ENCODE measurements at places on chromosomes 12 and 14. TPM values are rescaled to one million over a fixed set of nuclear protein-coding genes. Genes with fewer than 3 reads are reported as not detected.

DNA sequence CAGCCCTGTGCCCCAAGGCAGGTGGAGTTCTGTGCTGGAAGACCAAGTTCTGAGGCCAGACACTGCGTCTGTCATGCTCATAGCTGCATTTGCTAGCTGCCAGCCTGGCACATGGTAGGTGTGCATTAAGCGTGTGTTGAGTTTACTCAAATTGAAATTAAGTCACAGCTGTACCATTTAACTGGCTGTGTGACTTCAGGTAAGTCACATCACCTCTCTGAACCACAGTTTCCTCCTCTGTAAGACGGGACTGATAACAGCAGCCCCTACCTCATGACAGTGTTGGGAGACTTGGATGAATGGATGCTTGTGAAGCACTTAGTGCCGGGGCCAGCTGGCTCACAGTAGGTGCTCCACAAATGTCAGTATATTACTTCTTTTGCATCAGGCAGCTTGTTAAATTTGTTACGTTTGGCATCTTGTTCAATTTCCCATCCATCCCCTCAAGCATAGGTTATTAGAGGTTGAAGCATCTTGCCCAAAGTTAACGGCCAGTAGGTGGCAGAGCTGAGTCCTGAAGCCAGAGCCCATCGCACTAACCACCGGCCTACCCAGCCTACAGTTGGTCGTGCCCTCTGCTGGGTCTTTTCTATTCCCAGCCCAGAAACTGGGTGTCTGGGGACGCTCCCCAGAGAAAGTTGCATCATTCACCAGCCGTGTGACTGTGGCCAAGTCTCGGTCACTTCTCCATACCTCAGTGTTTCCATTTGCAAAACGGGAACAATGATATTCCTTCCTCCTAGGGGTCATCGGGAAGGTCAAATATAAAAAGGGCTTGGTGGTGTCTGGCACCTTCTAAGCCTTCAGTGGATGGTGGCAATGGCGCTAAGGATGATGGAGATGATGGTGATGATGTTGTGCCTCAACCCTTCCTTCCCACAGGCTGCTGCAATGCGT is 4.5 kb downstream of the DAO start:
- no peak for DNase-seq

DNA sequence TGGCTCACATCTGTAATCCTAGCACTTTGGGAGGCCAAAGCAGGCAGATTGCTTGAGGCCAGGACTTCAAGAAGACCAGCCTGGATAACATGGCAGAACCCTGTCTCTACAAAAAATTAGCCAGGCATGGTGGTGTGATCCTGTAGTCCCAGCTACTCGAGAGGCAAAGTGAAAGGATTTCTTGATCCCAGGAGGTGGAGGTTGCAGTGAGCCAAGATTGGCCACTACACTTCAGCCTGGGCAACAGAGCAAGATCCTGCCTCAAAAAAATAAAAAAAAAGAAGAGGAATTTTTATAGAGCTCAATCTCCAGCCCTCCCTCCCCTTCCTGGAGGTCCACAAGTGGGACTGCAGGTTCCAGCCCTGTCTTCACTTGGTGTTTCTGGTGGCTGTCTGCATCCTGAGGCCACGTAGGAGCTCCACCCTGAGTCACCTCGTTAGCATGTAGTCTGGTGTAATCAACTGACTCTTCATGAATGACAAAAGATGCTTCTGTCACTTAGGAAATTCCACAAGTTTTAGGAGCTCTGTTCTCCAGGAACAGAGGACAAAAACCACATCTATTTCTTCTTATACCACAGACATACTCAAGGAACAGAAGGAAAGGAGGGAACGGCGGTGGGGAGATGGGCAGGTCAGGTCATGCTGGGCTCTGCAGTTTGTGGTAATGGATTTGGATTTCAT is 16.2 kb downstream of the CCDC62 start:
- no peak for DNase-seq

DNA sequence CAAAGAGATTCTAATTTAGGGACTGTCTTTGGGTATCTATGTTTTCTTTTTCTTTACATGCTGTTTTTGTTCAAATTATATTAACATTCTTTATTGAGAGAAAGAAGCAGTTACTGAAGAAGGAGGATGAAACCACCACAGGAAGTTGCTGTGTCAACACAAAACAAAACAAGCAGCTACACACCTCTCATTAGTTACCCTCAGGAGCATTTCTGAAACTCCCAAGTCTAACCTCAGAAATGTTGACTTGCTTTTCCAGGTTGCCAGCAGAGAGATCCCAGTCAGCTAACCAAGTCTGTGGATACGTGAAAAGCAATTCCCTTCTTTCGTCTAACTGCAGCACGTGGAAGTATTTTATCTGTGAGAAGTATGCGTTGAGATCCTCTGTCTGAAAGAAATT is 33.5 kb downstream of the CLEC1A start:
- no peak for DNase-seq

DNA sequence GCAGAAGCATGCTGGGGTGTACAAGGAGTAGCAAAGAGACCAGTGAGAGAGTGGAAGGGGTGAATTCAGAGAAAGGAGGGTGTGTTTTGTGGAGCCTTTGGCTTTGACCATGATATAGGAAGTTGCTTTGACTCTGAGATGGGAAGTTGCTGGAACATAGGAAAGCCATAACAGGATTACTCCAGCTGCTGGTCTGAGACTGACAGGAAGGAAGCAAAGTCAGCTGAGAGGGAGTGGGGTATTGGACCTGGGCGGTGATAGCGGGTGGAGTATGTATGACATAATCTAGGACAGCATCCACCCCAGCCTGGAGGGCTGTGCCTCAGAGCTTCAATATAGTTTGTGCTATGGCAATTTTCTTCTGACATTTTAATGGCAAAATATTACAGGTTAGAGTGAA is 324.4 kb downstream of the PDZRN4 start:
- no peak for DNase-seq

DNA sequence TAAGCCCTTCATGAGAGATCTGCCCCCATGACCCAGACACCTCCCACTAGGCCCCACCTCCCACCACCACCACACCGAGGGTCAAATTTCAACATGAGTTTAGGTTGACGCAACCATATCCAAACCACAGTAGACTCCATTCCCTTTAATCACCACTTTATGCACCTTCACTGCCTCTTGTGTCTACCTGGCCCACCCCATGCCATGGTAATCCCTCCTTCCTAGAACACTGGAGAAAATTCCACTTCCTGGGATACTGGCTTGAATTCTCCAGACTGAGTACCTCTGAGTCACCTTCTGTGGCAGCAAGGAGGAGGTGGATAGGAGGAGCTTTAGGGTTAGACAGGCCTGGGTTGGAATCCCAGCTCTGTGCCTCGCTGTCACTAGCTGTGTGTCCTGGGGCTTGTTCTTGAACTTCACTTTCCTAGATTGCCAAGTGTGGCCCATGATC is 26.1 kb upstream of the CIPC start:
- no peak for DNase-seq

GRCh38 chr12:64532734-64533351 is 77.5 kb upstream of the RASSF3 start:
- no peak for DNase-seq

DNA sequence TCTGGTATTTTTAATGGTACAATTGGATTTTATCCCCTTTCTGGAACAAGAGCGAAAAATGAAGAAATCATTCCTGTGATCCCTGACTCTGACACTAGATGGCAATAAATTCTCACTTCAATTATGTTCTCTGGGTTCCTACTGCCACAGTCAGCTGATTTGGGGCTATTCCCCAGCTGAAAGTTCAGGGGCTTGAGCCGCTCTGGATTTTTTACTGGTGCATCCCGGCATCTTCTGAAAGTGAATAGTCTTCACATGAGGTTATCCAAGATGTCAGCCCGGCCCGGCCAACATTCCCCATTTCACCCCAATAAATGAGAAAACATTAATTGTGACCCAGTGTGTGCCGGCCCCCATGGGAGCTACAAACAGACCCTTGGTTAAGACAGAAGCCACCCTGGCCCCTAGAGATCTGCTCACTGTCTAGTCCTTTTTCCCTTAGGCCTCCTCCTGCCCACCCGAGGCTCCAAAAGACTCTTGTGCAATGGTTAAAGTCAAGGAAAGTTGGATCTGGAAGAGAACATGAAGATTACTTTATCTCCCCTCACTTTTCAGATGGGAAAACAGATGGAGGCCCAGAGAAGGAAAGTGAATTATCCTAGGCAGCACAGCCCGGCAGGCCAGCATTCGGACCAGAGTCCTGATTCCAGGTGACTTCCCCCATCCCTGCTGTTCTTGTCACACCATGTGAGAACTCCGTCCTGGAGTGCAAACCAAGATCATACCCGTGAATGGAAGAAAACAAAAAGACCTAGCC is 20.8 kb downstream of the CKAP4 start:
- no peak for DNase-seq

- DNase-seq, result no peak
Observed at GRCh38 chr12:22333713-22334409, 646 bp downstream of the ST8SIA1 start.

DNA sequence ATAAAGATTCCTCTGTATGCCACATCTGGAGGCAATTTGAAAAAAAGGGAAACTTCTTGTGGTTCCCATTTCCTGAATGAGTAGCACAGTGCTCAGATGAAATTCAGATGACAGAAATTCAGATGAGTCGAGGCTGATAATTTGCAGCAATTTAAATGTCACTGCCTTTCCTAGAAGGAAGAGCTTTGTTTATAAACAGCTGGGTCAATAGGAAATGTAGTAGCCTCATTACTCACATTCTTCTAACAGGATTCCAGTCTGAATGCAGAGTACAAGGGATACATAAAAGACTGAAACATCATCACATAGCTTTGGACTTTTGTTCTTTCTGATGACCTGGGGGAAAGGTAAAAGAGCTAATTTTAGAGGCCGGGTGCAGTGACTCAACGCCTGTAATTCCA is 11.3 kb upstream of the DACT1 start:
- DNase-seq, result no peak

DNA sequence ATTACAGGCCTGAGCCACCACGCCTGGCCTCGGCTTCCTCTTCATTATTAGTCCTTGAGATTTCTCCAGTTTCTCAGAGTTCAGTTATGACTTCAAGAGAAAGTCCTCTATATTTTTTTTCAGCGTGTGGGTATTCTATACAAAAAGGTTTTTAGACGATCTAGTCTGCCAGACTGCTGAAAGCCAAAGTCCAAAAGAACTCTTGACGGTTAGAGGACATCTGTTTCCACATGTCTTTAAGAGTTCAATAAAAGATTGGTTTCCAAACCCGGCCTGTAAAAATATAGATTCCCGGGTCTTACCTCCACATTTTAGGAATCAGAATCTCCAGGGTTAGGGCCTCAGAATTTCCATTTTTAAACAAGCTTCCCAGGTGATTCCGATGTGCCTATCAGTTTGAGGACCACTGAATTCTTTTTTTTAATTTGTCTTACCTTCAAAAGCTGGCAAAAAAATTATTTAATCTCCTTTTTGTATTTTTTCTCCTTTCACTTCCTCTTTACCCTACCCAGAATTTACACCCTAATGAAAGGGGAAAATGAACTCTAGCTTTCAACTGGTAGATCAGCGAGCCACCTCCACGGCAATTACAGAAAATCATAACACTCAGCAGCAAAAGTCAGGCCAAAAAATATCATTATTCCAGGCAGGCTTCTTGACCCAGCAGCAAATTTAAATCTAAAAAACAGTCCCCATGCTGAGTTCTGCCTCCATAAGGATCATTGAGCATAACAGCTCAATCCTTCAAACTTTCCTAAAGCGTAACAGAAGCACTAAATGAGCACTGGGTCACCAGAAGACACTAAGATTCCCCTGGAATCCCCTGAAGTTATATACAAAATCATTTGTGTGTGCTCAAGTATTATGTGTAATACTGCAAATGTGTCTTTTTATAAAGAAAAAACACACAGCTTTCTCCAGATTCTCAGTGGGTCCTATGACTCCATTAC is 8.7 kb downstream of the NT5DC3 start:
- no peak for DNase-seq

DNA sequence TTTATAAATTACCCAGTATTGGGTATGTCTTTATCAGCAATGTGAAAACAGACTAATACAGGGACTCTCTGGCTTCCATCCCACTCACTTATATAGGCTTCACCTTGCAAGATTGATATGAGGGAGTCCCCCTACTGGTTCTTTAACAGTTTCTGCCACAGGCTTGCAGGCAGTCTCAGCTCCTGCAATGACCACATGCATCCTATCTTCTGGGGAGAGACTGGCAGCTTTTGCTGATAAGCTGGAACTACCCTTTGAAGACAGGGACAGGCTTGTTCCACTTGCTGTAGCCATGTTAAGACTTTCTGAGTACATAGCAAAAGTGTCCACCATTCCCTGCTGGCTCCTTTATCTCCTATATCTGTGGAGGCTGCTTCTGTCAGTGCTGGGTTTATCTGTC is 531.7 kb upstream of the FLRT2 start:
- DNase-seq, result no peak

- no peak for DNase-seq
Observed at GRCh38 chr12:98425859-98426258, 89.5 kb upstream of the TMPO start.

The LTBR gene
- 59.7 TPM for polyA plus RNA-seq

The AMN gene
- 22.6 TPM for polyA plus RNA-seq

The CLMN gene
- 20.9 TPM for polyA plus RNA-seq

The TAS2R7 gene
- not detected for polyA plus RNA-seq

The VDR gene
- polyA plus RNA-seq, result 4.3 TPM

The AQP6 gene
- 19.3 TPM for polyA plus RNA-seq

The ATG2B gene
- 28.1 TPM for polyA plus RNA-seq
